Stimulated activated CD8-positive, alpha-beta memory T cell treated with anti-CD3 and anti-CD28 coated beads, Interleukin-2, amount 100 ng/mL, for 1 hour (primary cell): ENCODE measurements at places on chromosomes 11 and 22.

DNA sequence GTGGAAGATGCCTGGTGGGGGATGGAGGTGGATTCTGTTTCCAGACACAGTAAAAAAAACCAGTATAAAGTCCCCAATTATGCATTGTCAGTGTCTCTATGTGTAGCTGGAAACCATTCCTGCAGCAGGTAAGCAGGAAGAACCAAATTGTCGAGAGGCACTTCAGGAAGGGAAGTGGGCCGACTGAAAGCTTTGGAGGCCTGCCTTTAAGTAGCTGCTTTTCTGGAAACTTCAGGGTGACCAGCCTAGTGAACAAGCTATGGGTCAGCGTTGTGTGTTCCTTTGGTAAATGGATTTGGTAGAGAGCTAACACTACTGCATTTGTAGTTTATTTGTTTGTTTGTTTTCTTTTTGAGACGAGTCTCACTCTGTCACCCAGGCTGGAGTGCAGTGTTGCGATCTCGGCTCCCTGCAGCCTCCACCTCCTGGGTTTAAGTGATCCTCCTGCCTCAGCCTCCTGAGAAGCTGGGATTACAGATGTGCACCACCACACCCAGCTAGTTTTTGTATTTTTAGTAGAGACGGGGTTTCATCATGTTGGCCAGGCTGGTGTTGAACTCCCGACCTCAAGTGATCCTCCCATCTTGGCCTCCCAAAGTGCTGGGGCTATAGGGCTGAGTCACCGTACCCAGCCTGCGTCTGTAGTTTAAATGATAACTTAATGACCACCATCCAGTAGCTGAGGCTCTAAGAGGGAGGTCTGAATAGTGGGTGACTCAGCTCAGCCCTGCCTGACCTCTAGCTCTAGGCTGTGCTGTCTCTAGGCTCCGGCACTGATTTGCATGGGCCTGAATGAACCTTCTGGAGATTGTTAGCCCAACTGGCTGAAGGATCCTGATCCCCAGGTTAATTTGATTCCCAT lies 12.8 kb downstream of the PTPRJ start:
- DNase-seq: no peak

DNA sequence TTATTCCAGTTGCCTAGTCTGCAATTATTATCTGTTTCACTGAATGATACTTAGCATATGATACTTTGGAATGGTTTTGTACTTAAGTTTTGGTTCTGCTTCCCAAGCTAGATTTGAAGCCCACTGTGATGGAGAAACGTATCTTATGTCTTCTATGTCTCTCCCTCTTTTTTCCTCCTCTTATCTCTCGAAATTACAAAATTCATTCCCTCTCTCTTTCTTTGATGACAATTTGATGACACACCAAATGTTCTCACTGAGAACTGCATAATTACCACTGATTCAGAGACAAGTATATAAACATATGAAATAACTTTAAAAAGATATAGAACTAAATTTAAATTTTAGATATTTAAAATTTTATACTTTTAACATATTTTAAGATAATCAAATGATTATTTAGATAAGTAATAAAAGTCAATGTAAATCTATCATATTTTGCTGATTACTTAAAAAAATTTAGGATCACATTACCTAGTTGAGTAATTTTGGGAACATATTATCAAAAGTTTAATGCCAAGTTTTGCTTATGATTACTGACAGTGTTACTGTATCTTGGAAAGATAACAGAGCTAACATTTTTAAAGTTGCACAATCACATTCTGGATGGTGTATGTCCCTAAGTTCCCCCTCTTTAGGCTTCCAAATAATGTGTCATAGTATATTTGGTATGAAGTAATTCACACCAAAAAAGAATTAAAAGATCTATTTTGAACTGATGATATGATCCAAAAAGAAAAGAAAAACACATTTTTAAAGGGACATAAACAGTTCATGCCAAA lies 255.3 kb downstream of the SBF2 start:
- no peak for DNase-seq

- no peak for DNase-seq
Measured at GRCh38 chr11:62538470-62539237, 8.0 kb downstream of the AHNAK start.

- DNase-seq: no peak
Measured at GRCh38 chr11:1929621-1930461, 10.3 kb downstream of the TNNT3 start.

DNA sequence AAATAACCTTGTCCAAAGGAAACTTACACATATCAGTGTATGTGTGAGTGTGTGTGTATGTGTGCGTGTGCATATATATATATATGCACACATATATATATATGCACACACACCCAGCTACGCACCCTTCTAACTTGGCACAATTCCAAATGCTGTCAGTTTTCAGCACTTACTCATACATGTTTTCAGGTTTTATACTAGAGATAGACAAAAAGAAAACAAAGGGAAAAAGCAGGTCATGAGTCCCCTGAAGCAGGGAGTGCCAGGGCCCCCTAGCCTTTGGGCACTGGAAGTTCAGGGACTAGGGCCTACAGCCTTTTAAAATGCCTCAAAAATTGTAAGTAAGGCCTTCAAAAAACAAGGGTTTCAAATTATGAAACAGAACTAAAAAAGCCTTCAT lies 265.4 kb downstream of the CADM1 start:
- DNase-seq: no peak

DNA sequence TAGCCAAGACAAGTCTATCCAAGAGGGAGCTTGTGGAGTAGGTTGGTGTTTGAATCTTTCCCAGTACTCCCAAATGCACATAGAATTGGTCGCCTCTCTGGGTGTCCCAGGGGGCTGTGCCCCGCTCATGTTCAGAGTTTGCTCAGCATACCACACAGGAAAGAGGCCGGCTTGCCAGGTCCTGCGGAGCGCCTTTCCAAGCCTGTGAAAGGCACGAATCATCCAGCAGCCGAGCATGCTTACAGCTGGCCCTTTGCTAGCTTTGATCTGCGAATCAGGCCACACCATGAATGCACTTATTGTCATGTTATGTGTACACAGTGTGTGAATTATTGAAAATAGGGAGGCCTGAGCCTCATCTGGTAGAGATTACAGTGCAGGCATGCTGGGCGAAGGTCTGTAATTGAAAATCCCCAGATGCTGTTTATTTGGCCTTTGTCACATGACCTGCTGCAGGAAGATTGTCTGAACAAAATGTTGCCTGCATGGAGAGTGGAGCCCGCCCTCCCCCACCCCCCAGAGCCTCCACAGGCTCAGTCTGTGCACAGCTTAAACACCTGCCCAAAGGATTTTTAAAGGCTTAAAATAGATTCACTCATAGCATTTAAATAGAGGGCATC lies 163.3 kb upstream of the RASSF10 start:
- no peak for DNase-seq

- DNase-seq: no peak
Measured at GRCh38 chr11:34044664-34045485, 6.7 kb upstream of the CAPRIN1 start.
